Right cardiac atrium (tissue), 5 donors: ENCODE measurements at places on chromosomes 16 and 17.
A peak's percentile ranks its signal among the peaks of the same experiment; 100 is the strongest.

- DNase-seq, result no peak
These were observed 59.0 kb downstream of the ACSM2A start for GRCh38 chr16:20510323-20510722.

DNA sequence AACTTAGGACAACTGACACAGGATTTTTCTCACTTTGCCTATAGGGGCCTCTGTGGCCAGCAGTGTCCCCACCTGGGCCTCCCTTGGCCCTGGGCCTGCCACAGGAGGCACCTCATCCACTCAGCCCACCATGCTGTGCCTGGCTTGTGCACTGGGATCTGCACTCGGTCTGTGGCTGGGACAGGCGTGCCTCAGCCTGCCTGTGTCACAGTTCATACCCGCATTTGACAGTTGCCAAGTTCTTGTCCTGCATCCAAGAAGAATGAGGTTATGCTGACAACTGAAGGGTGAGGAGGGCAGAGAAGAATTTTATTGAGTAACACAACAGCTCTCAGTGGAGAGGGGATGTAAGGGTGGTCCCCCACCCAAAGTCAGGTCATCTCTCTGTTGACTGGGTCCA lies 36.0 kb downstream of the ZFP90 start:
- DNase-seq, result no peak

GRCh38 chr17:15945527-15946191 lies 729 bp downstream of the ADORA2B start:
- peak; percentile 27 for DNase-seq

DNA sequence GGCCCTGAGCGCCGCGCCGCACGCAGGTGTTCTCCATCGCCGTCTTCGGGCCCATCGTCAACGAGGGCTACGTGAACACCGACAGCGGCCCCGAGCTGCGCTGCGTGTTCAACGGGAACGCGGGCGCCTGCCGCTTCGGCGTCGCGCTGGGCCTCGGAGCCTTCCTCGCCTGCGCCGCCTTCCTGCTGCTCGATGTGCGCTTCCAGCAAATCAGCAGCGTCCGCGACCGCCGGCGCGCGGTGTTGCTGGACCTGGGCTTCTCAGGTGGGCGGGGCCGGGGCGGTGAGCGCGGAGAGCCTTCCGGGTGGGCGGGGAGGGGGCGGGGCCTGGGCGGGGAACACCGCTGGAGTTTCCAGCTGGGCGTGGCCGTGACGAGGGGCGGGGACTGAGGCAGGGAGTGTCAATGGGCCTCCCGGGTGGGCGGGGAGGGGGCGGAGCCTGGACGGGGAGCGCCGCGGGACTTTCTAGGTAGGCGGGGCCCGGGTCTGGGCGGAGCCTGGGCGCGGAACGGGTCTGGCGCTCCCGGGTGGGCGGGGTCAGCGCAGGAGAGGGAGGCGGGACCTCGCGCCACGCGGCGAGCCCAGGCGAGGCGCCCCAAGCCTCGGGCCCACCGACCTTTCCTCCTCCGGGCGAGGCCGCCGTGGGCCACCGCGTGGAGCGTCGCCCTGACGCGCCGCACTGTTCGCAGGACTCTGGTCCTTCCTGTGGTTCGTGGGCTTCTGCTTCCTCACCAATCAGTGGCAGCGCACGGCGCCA lies 2.4 kb downstream of the SYNGR3 start:
- DNase-seq, result peak; percentile 98

- no peak for DNase-seq
These were observed 5.9 kb downstream of the GSPT1 start for GRCh38 chr16:11909653-11910545.

GRCh38 chr17:58352596-58353388 lies 791 bp upstream of the SUPT4H1 start:
- DNase-seq, result peak; percentile 71

- no peak for DNase-seq
These were observed 45.3 kb upstream of the MSI2 start for GRCh38 chr17:57210972-57211411.

DNA sequence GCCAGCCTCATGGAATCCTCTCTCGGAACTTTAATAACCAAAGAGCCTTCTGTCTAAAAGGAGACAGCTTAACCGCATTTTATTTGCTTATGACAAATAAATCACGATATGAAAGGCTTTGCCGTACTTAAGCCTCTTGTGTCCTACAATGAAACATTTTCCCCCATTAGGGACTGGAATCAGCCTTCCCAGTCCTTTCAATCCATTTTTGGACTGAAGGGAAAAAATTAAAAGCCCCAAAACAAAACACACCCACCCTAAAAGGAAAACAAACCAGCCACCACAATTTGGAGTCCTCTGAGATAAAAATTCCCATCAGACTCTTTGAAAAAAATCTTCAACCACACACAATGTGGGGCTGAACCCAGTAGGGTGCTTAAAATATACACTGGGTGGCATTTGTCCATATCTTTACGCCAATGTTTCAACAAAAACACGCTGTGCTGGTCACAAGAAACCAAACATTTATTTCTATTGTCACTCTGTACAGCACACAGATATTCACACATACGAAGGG lies 3.0 kb downstream of the HOXB4 start:
- no peak for DNase-seq

- DNase-seq, result no peak
These were observed 758 bp upstream of the UBALD2 start for GRCh38 chr17:76264425-76264754.

DNA sequence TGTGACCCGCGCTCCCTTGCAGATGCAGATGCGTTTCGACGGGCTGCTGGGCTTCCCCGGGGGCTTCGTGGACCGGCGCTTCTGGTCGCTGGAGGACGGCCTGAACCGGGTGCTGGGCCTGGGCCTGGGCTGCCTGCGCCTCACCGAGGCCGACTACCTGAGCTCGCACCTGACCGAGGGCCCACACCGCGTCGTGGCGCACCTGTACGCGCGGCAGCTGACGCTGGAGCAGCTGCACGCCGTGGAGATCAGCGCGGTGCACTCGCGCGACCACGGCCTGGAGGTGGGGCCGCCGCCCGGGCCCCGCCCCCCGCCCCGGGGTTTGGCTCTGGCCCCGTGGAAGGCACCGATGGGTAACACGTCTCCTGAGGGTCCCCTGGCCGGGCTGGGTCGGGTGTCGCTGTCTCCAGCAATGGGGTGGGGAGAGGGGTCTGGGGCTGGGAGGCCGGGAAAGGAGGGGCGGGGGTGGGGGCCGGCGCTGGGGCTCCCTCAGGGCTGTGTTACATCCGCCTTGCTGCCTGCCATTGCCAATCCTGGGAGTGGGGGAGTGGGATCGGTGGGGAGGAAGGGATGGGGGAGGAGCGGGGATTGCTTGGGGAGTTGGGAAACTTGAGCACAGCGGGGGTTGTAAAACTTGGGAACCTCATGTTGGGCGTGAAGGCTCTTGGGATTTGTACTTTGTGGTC lies 737 bp downstream of the NUDT16L1 start:
- peak; percentile 48 for DNase-seq

GRCh38 chr16:53714205-53715022 lies 10.5 kb downstream of the FTO start:
- peak; percentile 23 for DNase-seq

- DNase-seq, result peak; percentile 86
These were observed 481 bp downstream of the MYO19 start for GRCh38 chr17:36533935-36534839.

DNA sequence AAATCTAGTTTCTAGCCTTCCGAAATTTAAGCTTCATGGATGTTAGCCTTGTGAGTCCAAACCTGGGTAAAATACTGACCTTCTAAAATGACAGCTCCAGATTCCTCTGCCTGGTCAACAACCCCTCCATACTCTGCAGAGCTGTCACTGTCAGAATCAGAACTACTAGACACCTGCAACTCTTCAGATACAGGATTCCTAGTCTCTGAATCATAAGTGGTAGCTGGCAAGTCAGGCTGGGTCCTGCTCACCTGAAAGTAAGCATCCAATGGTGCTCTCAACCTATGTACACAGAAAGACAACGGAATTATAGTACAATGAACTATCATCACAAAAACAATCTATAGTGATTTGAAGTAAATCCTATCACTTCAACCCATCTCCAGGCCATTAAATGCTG lies 14.8 kb downstream of the RFWD3 start:
- no peak for DNase-seq

DNA sequence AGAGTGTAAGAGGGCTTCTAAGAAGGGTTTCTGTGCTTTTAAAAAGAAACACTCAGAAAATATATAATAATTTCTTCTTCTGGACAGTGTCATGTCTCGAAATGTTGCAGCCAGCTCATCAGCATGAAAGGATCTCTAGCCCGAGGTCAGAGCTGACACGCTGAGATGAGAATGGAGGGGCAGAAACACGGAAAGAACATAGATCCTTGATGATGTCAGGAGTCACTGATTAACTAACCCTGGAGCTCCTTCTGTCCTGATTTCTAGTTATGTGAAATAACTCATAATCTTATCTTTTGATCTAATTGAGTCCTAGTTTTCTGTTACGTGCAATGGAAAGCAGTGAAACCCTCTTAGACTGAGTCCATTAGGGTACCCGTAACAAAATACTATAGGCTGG lies 10.3 kb upstream of the TOX3 start:
- DNase-seq, result no peak

- no peak for DNase-seq
These were observed 8.6 kb upstream of the ATXN1L start for GRCh38 chr16:71837150-71837549.

- no peak for DNase-seq
These were observed 9.2 kb downstream of the ELOB start for GRCh38 chr16:2767891-2768290.

DNA sequence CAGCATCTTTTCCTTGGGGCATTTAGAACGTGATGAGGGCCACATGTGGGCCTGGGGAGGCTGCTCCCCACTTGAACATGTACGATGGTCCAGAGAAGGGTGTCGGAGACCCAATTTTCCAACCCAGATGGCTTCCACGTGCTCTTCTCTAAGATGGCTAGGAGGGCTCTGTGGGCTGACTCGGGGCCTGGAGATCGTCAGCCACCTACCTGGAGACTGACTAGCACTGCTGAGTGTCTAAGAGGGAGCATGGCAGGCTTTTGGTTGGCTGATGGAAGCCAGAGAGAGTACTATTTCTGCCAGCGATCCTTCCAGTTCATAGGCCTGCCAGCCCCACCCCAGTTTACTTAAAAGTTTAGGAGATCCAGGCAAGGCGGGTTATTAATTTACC lies 60.2 kb upstream of the CLEC18A start:
- no peak for DNase-seq

DNA sequence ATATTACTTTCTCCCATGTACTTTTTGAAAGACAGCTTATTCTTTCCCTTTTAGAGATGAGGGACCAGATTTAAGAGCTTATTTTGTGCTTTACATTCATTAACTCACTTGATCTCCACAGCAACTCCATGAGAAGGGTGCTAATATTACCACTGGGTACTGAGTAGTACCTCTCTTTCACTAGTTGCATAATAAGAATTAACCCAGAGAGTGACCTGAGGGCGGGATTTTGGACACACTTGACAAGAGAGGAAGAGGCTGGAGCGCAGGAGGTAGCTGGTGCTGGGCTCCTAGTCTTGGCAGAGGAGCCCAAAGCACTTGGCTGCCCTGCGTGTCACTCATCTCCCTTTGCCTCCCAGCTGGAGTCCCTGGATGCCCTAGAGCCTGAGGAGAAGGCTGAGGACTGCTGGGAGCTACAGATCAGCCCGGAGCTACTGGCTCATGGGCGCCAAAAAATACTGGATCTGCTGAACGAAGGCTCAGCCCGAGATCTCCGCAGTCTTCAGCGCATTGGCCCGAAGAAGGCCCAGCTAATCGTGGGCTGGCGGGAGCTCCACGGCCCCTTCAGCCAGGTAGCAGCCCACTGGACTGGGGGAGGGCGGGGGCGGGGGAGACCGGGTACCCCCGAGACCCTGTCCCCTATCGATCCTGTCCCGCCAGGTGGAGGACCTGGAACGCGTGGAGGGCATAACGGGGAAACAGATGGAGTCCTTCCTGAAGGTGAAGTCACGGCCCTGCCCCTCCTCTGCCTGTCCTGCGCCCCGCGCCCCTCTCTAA lies 1.7 kb upstream of the MAZ start:
- DNase-seq, result peak; percentile 59

DNA sequence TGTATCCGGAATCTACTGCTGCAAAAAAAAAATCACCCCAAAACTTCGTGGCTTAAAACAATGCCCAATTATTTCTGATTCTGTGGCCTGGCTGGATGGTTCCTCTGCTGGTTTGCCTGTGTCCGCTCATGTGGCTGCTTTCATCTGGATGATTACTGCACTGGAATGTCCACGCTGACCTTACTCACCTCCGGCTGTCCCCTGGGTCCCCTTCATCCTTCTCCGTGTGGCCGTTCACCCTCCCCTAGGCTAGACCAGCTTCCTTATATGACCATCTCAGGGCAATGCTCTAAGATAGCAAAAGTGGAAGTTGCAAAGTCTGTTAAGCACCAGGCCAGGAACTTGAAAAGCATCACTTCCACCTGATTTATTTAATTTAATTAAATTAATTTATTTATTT lies 31.4 kb upstream of the SPNS2 start:
- no peak for DNase-seq

GRCh38 chr17:80289616-80290015 lies 29.0 kb downstream of the RNF213 start:
- DNase-seq, result no peak

DNA sequence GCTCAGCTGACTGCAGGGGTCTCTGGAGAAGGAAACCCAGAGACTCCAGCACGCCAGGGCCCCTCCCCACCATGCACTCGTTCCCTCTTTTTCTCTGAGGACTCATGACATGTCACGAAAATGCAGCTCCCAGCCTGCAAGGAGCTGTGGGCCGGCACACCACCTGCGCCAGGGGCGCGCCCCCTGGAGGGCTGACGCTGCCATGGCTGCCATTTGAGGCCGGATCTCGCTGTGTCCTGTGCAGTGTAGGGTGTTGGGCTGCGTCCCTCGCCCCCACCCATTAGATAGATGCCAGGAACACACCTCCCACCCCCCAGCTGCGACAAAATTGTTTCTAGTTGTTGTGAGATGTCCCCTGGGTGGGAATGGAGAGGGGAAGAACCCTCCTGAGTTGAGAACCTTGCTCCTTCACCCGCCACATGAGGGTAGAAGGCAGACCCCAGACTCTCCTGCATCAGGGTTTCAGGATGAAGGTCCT lies 8.2 kb downstream of the SYNGR2 start:
- peak; percentile 90 for DNase-seq

DNA sequence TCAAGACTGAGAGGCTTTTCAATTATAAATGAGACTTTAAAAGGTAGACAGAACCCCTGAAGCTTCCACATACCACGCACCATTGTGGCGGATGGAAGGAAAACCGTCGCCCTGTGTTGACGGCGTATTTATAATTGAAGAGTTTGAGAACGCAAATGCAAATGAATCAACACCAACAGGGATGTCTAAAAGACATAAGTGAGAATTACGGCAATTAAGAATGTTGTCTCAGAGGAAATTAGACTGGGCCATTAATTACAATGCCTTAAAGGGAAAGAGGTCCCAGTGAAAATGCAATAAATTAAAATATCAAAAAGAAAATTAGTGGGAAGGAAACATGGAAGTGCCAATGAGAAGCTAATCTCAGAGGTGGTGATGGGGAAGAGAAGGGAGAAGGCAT lies 148.5 kb upstream of the XYLT1 start:
- no peak for DNase-seq

- DNase-seq, result no peak
These were observed 80.1 kb downstream of the SOCS1 start for GRCh38 chr16:11175787-11176341.

DNA sequence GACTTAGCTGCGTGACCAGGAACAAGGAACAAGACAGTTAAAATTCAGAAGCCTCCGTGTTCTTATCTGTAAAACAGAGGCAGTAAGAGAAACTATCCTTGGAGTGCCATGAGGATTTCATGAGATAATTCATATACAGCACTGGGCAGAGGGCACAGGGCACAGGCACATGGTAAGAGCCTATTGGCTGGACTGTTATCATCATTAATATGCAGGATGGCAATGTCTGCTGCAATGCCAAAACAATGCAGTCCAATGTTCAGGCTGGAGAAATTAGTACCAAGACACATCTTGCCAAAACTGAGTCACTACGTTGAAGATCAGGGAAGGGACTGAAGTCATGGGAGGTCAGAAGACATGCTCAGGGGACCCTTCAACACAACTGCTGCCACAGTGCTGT lies 13.6 kb downstream of the CDRT4 start:
- DNase-seq, result no peak
